ENCODE measurements at places on chromosomes 1 and 21.

DNA sequence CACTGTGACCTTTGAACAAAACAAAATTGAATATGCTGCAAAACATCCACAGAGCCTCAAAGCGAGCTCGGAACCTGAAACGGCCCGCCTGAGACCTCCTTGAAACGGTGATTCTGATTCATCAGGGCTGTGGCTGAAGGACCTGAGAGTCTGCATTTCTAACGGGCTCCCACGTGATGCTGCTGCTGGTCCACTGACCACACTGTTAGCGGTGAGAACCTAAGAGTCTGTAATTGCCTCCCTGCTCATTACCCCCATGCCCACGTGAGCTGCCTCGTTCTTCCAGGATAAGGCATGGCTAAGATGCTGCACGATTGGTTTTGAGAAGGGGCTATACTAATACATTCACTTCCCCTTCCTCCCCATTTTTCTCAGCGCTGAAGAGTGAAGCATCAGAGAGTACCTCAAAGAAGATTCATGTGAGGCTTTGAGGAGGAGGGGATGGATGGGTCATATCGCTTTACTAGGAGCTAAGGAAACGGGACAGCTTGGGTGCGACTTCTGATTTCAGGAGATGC lies 9.7 kb downstream of the TLR5 start:
- no peak for DNase-seq

DNA sequence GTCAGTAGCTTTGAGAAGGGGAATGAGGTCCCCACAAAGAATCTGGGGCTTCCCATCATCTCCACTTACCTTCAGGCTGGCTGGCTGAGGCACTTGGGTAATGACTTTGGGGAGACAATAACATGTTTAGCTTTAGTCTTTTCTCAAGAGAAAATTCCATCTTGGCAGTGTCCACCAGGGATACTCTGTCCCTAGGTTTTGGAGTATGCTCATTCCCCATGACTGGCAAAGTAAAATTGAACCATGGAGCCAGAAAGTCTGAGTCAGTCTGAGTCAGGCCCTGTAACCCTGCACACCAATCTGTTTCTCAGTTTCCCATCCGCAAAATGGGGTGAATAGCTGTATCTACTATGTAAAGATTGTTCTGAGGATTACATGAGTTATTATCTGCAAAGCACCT lies 28.2 kb downstream of the RUNX1 start:
- no peak for DNase-seq

- DNase-seq: no peak
Measured at GRCh38 chr1:206737729-206738201, 32.8 kb upstream of the IL19 start.

DNA sequence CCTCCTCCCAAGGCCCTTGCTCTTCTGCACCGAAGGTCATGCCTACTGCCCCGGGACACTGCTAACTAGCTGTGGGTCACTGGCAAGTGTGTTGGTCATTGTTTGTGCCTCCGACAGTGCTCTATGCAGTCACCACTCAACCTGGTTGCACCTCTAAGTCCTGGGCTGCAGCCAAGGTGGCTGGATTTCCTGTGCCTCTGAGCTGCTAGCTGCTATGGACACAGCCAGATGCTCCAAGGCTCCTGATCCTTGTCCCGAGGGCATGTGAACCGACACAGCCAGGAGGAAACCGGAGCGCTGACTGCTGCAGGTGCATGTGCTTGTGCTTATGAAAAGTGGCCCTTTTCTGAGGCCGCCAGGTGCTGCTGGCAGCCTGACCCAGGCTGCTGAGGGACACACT lies 14.7 kb upstream of the SPOCD1 start:
- DNase-seq: no peak

GRCh38 chr1:81598623-81599022 lies 202.1 kb upstream of the ADGRL2 start:
- DNase-seq: no peak

- DNase-seq: no peak
Measured at GRCh38 chr1:175146529-175147213, 45.9 kb downstream of the KIAA0040 start.

GRCh38 chr1:74654708-74655107 lies 18.9 kb downstream of the ERICH3 start:
- no peak for DNase-seq

DNA sequence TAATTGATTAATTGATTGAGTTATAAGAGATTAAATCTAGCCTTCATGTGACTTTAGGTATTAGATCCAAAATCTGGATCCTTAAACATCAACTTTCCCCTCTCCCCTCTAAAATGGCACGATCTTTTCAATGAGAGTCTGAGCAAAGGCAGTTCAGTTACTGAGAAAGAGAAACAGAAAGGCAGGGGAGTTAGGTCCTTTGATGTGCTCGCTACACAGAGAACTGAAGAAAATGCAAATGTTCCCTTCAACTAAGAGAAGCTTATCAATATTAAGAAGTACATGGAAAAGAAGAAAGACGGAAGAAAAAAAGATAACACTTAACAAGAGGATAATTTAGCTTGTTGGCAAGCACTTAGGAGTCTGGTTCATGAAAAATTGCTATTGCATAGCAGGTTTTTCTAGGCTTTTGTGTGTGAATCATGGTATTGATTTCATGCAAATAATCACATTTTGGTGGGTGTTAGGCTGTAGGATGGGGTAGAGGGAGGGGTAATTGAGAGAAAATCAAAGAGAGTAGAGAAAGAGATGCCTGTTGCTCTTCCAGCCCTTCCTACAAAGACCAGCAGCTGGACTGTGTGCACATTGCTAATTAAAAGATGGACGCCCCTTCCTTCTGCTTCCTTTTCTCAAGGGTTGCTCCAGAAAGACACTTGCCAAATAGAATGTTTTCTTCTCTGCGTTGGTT lies 307.6 kb upstream of the PLXNA2 start:
- DNase-seq: no peak

GRCh38 chr1:53115403-53116306 lies 26.8 kb downstream of the SLC1A7 start:
- DNase-seq: no peak

- no peak for DNase-seq
Measured at GRCh38 chr1:113963281-113963906, 15.9 kb upstream of the OLFML3 start.

GRCh38 chr1:34885405-34886247 lies 26.1 kb upstream of the SMIM12 start:
- no peak for DNase-seq

GRCh38 chr1:248842781-248843331 lies 4.8 kb downstream of the ZNF672 start:
- DNase-seq: no peak

- no peak for DNase-seq
Measured at GRCh38 chr1:68281946-68282615, 49.8 kb upstream of the WLS start.

- no peak for DNase-seq
Measured at GRCh38 chr21:33419538-33420123, 16.4 kb downstream of the IFNGR2 start.

- DNase-seq: no peak
Measured at GRCh38 chr1:233277637-233278606, 17.6 kb downstream of the PCNX2 start.

GRCh38 chr1:10283318-10283984 lies 73.1 kb downstream of the KIF1B start:
- DNase-seq: no peak

GRCh38 chr1:94048413-94049164 lies 72.4 kb downstream of the ABCA4 start:
- no peak for DNase-seq

DNA sequence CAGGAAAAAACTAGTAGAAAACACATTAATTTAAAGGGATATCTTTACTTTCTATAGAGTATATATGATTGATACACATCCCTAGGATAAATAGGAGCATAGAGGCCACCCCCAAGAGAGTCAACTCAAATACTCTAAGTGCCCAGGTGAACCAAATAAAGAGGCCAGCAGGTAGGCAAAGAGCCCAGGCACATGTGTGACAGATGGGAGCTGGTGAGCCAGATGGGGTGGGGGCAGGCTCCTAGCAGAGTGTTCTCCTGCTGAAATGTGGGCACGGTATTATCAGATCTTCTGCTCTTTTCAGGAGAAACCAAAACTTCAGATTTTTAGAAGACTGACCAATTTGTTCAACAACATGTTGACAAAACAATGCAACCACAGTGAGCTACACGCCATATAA lies 333.4 kb upstream of the PKN2 start:
- no peak for DNase-seq

GRCh38 chr1:191536791-191537429 lies 621.4 kb upstream of the RGS18 start:
- DNase-seq: no peak

DNA sequence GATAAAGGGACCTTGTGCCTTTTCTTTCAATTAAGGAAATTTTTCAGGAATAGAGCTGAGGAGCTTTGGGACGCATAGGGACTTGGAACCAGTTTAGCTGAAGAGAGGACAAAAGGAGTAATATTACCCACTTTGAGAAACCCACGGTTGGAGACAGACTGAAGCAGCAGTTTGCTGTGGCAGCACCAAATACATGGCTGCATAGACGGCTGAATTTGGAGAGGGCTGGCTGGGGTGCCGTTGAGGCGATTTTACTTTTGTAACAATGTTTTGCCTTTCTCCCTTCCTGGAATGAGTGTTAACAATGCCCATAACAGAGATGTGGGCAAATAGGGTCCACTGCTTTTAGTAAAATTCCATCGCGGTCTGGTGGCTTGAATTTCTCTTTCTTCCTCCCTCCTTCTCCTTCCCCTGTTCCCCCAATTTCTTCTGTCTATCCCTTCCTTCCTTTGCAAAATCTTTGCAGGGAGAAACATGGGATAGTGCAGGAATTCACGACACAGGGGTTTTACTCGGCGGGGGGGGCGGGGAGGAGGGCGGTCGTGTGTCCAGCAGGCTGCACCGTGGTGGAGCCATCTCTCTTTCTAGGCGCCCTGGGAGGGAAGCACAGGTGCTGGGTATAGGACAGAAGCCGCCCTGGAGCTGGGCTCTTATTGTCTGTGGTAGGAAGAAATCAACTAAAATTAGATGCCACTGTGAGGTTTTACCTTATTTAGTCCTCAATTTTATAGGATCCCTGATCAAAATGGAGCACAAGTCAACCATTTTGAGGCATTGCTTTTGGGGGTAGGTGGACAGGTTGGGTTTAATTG lies 6.8 kb downstream of the LHX4 start:
- no peak for DNase-seq

DNA sequence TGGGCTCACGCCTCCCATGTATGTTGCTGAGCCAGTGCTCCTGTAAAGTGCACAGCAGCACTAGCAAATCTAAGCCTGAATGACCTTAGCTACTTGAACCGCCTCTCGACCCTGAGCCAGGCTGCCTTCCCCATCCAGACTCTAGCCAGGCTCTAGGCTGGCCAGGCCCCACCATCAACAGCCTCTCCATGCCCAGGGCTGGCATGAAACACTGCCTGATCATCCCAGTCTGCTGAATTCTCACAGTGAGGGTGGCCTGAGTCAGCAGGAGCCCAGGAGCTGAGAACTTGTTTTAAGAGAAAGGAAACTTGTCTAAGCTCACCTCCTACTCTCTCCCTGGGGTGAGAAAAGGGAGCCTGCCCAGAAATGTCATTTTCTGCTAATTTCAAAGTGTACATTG lies 733.3 kb downstream of the PTPRU start:
- no peak for DNase-seq

DNA sequence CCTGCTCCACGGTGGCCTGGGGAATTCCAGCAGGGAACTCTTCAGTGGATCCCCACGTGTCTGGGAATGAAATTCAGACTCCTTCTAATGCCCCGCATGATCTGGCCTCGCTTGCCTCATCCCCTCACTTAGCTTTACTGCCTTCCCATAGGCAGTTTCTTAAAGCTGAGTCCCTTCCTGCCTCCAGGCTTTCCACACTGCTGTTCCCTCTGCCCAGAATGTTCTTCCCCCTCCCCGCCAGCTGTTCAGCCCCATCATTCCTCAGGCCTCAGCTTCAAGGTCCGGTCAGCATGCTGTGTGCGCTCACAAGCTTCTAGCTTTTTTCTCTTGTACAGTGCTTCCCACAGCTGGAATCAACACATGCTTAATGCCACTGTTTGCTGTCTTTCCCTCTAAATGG lies 54.9 kb upstream of the WASF2 start:
- no peak for DNase-seq

GRCh38 chr1:231721436-231721835 lies 94.8 kb downstream of the DISC1 start:
- DNase-seq: no peak

DNA sequence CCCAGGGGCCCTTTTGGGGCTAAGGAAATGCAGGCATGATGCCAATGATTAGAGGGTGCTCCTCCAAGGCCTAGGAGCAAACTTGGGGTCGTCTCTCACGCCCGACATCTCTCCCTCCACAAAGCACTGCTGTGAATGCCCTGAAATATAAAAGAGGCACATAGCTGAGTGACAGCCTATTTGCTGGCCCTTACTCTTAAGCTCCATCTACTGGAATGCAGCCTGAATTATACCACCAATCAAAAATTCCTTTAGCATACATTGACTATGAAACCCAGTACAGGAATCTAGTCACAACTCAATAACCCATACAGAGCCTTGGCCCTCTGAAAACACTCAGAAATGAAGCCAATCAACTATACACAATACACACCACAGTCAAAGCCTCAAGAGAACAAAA lies 105.5 kb downstream of the LRIG2 start:
- DNase-seq: no peak

DNA sequence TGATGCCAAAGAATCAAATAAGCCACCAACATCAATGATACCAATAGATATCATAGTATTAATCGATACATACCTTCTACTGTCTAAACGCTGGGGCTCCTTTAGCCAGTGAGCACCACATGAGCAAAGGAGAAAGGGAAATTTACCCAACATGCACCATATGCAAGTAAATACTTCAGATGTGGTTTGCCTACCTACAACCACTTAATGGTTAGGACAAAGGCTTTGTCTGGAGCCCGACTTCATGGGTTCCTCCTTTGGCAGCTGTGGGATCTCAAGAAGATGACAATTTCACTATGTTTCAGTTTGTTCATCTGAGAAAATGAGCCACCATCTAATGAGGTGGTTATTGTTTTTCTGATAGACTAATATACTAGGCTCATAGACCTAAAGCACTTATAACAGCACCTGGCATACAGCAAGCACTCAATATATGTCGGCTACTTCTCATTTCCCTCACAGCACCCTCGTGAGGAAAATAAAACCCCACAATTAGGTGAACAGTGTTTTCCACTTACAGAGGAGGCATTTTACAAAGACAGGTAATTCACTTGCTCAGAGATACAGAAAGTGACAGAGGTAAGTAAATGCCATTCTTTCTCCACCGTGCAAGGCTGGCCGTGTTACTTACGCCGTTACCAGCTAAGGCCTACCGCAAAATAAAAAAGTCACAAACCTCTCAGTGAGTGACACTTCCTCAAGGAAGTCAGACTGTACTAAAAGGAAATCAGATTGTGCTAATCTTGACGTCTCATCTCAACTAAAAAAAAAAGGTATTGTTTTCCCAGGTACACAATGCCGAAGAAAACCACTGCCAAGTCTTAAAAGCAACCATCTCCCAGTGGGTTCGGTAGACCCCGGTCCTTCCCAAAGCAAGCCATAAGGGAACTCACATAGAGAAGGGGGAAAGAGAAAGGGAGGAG lies 1.6 kb downstream of the TTC13 start:
- no peak for DNase-seq

- DNase-seq: no peak
Measured at GRCh38 chr1:113333056-113333455, 57.3 kb upstream of the MAGI3 start.

GRCh38 chr1:151288502-151288901 lies 6.4 kb downstream of the ZNF687 start:
- DNase-seq: no peak

- no peak for DNase-seq
Measured at GRCh38 chr21:46185716-46186115, 1.5 kb upstream of the SPATC1L start.

- DNase-seq: no peak
Measured at GRCh38 chr21:35473496-35473895, 424.4 kb upstream of the RUNX1 start.
